Mesothelial cell of epicardium (in vitro differentiated cells): ENCODE measurements at places on chromosomes 12 and 14.

- DNase-seq: no peak
Measured at GRCh38 chr12:108234158-108234557, 105.0 kb downstream of the CMKLR1 start.

DNA sequence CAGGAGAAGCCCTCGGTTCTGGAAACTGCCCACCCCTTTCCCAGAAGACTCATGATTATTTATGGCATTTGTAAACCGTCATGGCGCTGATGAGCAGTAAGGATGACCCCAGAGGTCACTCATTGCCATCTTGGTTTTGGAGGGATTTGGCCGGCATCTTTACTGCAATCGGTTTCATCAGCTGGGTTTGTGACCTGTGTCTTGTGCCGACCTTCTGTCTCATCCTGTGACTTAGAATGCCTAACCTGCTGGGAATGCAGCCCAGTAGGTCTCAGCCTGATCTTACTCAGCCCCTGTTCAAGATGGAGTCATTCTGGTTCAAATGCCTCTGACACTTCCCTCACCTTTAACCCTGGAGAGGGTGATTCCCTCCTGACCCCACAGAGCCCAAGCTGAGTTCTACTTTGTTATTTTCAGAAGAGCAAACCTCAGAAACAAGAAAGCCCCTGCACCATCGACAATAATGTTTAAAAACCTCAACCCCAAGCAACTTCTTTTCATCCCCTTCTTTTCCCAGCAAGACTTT is 105.5 kb upstream of the SFSWAP start:
- no peak for DNase-seq

- no peak for DNase-seq
Measured at GRCh38 chr12:84807249-84807648, 105.3 kb downstream of the SLC6A15 start.

DNA sequence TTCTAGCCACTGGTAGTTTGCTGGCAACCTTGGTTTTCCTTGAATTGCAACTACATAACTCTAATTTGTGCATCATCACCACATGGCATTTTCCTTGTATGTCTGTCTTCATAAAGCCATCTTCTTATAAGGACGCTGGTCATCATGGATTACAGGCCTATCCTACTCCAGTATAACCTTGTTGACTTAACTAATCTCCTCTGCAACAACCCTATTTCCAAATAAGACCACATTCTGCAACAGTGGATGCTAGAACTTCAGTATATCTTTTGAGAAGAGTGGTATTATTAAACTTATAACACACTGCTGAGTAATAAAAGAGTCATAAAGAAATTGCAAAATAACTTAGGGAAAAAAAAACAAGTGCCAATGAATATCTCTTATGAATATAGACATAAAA is 511.8 kb upstream of the FOXG1 start:
- no peak for DNase-seq

DNA sequence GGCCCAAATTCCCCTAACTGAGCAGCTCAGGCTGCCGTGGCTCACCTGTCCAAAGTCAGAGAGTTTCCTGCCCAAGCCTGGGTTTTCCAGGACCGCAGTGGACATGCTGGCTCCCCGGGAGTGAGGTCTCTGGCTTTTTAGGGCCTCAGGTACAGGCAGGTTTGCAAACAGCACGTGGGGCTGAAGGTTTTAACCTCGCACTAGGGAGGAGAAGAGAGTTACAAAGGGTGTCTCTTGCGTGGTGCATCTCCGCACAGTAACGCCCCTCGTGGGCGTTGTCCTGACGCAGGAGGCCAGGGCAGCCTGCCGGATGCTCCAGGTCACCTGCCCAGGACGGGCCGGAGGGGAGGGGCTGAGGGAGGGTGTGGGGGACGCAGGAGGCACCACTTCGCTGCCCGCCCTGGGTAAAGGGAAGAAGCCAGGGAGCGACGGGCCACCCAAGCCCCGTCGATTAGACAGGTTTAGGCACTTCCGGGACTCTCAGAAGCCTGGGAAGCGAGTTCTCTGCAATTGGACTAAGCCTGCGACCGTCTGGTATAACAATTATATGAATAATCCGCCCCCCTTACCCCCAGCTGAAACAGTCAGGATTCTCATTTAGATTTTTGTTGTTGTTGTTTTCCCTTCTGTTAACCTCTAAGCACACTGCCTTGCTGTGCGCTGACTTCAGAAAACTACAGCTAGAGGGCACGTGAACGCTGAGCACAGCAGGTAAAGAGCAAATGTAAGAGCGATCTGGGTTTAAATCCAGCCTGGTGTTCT is at the start of gene PAH:
Gene PAH (minus strand): TSS at position 219 of the 762 bp plus-strand sequence. CDS start 114 bp downstream, at position 105.
- DNase-seq: no peak

DNA sequence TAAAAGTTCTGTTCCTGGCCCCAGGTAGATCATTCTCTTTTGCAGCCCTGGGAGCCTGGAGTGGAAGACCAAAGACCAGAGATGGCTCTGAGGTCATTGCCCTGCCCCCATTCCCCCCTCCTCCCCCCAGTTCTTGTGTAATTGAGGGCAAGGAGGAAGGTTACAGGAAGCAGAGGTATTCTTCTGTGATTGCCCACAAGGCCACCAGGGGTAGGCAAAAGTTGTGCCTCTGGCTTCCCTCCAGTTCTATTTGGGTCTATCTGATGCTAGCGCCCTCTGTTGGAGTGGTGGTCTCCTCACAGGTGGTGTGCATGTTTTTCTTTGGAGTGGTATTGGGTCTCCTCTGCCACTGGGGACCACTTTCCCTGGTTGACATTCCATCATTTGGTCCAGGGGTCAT is 41.2 kb upstream of the CRY1 start:
- no peak for DNase-seq

GRCh38 chr14:100278702-100279101 is 27.5 kb downstream of the SLC25A29 start:
- DNase-seq: no peak

- no peak for DNase-seq
Measured at GRCh38 chr12:64293654-64294364, 71.7 kb upstream of the KICS2 start.

GRCh38 chr14:74568380-74568649 is 43.7 kb downstream of the LTBP2 start:
- DNase-seq: no peak

DNA sequence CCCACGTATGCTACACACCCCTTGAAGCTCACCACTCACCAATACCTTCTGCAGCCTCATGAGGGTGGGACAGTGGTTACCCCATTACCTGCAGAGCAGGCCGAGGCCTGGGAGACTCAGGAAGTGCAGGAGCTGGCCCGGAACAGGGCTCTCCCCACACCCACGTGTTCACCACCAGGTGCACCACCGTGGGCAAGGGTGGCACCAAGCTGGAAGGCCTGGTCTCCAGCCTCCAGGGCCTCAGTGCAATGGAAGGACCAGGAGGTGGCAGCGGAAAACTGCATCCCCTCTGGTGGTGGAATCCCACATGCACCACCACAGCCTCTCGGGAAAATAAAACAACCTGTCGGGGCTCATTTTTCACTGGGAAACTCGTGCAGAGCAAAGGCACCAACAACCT is 36.4 kb downstream of the ITPK1 start:
- no peak for DNase-seq

DNA sequence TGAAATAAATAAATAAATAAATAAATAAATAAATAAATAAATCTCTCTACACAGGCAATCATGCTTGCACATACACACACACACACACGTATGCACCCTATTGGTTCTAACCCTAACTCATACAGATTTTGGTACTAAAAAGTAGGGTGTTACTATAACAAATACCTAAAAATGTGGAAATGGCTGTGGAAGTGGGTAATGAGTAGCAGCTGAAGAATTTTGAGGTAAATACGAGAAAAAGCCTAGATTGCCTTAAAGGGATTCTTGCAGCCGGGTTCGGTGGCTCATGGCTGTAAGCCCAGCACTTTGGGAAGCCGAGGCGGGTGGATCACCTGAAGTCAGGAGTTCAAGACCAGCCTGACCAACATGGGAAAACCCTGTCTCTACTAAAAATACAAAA is 15.7 kb upstream of the SLC2A3 start:
- no peak for DNase-seq

DNA sequence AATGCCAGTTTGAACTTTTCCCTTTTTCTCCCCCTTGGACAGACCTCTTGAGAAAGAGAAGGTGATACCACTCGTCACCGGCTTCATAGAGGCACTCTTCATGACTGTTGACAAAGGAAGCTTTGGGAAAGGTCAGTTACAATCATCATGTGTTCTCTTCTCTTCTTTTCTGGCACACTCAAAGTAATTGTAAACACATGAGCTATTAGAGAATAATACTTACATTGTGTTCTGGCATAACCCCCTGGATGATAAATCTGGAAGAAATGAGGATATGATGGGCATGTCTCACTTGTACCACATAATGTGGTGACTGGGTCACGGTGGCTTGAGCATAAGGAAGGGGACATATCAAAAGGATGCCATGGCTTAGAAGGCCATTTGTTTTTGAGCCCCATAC is 20.0 kb downstream of the UTP20 start:
- DNase-seq: no peak

DNA sequence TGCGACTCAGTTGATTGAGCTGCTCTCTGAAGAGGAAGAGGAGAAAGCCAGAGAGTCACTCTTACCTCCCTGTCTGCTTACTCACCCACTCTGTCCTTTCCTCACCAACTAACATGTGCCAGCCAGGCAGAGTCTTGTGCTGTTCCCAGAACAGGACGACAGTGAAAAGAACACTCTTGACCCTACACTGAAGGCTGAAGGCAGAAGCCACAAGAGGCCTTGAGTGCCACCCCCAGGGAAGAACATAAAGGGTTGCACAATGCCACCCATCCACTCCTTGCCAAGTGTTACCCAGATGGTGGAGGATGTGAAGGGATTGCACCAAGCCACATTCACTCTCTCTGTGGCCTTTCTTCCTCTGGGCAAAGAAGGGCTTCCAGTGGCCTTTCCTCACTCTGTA is 12.8 kb downstream of the ABHD4 start:
- DNase-seq: no peak

GRCh38 chr14:88044776-88045446 is 40.0 kb downstream of the GPR65 start:
- DNase-seq: no peak

DNA sequence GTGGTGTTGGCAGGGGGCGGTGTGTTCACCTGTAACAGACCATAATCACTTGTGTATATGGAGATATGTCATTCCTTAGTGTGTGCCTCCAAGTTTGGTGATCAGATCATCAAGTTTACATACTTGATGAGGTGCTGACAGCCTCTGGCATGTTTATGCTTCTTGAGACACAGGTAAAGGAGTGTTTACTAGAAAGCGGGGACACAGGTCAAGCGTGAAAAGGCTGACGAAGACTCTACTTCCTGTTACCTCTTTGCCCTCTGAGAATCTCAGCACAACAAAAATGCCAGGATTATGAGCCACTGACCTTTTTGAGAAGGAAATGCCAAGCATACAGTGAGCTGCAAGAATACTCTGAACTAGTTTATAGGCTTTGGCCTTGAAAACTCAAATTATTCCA is 29.6 kb downstream of the PRDM4 start:
- DNase-seq: no peak

DNA sequence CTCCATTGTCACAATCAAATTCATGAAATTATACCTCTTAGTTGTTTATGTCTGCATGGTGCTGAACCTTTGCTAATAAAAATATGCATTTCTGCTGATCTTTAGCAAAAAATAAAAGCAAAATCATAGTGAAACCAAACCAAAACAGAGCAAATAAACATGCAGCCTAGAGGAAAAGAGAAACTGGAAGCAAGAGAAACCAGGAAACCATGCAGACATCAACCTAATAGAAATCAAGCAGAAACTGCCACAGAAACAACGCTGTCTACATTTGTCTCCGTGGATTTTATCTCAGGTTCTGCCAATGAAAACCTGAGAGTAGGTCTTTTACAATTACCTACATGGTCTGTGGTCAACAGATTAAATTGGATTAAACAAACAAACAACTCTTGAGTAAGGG is 173.7 kb downstream of the SYT10 start:
- DNase-seq: no peak

GRCh38 chr12:68458866-68459265 is 126.7 kb upstream of the MDM1 start:
- no peak for DNase-seq

- DNase-seq: no peak
Measured at GRCh38 chr12:75890660-75891059, 140.9 kb downstream of the PHLDA1 start.

DNA sequence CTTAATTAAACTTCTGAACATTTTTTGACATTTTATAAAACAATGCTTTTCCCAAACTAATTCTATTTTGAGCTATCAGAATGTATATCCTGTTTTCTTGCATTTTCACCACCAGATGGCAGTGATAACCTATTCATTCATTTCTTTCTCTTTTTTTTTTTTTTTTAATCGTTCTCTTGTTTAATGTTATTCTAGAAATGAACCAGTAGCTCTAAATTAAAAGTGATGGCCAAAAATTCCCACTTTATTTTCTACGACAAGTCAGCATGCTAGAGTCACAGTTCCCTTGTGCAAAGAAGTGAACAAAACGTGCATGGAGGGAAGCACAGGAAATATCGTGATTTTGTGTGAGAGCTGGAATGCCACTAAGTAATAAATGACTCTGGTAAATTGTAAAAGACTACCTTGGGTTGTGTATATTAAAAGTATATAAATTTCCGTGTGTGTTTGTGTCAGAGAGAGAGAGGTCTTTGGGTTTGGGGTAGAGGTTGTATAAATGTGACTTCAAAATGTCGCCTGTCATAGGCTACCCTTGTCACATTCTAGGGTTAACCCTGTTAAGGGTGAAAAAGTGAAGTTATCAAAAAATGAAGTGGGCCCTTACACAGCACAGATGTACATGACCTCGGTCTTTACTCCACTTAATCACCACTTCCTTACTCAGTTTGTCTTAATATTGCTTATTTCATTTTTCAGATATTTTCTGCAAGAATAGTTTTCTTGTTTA is 40.4 kb upstream of the LDHB start:
- no peak for DNase-seq

DNA sequence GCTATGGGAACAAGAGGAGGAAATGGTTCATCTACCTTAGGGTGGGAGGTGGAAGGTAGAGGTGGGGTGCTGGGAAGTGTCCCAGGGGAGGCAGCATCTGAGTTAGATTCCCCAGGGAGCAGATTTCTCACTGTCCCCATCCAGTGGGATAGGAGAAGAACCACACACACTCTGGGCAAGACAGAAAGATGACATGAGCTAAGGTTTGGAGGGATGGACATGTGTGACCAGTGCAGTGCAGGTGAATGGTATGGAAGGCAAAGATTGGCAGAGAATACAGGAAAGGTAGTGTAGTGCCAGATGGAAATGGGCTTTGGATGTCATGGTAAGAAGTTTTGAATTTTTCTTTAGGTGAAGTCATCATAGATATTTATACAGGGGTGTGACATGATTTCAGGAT is 11.3 kb upstream of the DUSP6 start:
- DNase-seq: no peak

GRCh38 chr12:60240891-60241290 is 645.1 kb downstream of the SLC16A7 start:
- DNase-seq: no peak
